ENCODE measurements at places on chromosomes 1 and 21.

- DNase-seq, result no peak
Observed at GRCh38 chr1:116993286-116993685, 8.3 kb upstream of the CD101 start.

GRCh38 chr1:41799723-41800122 is 119.0 kb downstream of the HIVEP3 start:
- DNase-seq, result no peak

DNA sequence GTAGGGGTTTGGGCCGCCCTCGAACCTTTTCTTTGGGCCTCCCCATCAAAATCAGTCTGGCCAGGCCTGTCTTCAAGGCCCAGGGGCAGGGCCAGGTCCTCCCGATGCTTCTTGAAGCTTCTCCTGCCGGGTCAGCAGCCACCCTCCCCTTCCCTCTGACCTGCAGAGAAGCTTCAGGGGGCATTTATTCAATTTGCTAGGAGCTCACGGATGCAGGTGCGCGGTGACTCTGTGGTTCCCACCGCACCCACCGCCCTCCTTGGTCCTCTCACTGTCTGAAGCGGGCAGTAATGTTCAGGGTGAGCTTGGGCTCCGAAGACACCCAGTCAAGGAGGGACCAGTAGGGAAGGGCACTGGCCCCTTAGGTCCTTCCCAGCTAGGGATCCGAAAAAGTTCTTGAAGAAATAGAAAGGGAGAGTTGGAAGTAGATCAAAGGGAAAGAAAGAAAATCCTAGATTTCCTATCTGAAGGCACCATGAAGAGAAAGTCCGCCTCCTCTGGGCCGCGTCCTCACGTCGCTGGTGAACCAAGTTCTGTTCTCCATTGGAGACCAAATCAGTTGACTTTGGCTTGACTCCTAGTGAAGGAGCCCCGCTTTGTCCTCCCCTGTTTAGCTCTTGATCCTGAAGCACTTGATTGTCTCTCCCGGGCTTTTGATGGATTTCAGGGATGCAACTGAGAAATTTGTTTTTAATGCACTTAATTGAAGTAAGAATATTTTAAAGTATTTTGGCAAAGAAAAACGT is 8.7 kb upstream of the RNU1-2 start:
- no peak for DNase-seq

DNA sequence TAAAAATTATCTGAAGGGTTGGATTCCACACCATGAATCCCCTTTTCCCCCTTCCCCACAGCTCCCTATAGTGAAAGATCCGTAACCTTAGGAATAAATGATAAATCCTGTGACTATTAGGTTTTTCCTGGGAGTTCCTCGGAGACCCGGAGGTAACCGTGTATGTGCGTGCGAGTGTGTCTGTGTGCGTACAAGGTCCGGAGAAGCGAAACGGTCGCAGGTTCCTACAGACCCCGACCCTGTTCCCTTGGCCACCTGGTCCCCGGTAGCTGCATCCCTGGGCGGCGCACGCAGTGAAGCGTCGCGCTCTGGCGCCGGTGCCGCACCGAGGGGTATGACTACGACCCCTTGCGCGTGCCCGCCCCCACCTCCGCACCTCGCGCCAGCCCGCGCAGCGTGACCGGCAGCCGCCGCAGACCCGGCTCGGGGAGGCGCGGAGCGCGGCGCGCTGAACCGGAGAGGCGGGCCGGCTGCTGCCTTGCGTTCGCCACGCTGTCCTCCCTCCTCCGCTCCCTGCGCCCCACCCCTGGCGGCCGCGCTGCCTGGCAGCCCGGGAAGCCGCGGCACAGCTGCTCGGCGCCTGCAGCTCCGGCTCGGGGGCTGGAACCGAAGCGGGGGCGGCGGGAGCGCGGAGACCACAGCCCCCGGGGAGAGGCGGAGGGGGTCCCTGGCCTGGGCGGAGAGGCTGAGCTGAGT is at the start of gene AK5:
TSS of gene AK5 (plus strand) at position 529 of the 696 bp plus-strand sequence. CDS start 295 bp downstream, outside the sequence.
- DNase-seq, result no peak

- peak; percentile 31 for DNase-seq
Observed at GRCh38 chr1:59879574-59879973, 47.0 kb downstream of the CYP2J2 start.

DNA sequence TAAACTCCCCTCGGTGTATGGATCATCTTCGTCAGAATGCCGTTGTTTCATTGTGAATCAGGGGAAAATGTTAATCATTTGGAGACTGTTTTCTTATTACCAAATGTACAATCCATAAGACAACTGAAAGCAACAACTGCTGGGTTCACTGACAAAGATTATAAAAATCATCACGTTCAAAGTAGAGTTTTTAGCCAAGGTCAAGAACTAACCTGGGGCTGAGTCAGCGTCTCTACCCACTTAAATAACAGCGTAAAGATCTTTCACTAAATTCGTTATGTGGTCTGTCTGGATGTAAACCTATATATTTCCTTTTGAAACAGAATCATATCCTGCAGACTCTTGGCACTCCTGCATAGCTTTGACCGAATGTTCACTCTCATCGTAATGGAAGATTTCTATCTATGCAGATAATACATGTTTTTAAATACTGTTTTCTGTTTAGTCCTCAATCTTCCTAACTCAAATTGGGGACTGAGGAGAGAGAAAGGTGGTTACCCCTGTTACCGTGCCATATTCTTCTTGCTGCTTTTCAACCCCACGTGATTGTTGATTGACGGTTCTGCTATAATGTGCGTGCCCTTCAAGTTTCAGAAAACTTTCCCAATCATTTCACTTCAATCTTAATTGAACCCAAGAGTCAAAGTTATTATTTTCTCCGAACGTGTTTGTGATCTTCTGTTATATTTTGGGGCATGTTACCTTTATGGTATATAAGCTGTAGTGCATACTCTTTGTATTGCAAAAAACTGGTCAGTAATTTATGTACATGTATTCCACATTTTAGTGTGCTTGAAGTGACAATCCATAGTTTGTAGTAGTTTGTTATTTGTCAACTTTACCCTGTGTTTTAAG is 15.6 kb upstream of the NCMAP start:
- DNase-seq, result no peak

DNA sequence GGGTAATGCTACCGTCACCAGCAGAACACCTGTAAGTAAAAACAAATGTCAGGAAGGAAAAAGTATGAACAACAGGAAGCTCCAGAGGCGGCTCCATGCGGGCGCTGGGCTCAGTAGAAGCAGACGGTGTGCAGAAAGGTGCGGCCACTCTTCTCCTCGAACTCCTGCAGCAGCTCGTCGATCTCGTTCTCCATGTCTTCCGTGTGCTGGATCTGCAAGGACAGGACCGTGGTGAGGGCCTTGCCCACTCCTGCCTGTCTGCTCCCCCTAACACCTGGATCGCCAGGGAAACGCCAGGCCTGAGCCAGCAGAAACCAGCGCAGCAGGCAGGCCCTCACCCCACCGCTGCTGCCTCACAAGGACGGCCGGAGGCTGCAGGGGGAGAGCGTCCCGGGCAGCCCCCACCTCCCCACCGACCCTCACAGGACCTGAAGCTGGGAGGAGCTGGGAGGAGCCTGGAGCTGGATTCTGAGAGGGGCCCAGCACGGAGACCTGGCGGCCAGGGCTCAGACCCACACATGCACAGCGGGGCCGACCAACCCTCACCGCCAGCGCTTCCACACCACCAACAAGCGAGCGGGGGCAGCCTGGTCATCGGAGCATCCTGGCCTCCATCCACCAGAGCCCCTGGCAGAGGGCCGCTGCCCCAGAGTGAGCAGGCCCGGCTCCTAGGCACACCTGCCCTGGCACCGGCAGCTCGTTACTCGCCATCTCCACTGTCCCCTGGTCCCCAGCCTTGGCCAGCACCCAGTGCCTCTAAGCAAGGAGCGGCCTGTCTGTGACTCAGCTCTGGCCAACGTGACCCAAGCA is 1.7 kb upstream of the TMEM240 start:
- DNase-seq, result no peak

GRCh38 chr1:209742409-209743144 is 13.3 kb upstream of the TRAF3IP3 start:
- DNase-seq, result no peak

GRCh38 chr1:226625326-226625725 is 76.8 kb downstream of the STUM start:
- DNase-seq, result no peak

GRCh38 chr21:42796327-42797062 is 82.8 kb downstream of the WDR4 start:
- no peak for DNase-seq

DNA sequence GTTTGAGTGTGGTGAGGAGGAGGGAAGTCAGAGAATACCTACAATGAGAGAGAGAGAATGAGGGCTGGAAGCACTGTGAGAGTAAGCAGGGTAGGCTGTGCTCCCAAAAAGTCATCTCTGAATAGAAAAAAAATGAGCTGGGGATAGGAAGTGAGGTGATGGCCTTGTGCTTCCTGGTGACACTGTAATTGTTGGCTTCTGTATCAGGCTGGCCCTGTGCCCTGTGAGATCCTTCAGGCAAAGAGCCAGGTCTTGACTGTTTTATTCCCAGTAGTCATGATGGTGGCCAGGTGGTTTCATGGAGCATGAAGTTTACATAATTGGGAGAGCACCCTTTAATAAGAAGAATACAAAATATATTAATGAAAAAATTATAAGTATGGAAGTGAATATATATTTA is 20.4 kb upstream of the SPATA6 start:
- no peak for DNase-seq

GRCh38 chr1:218752126-218752525 is 407.0 kb downstream of the TGFB2 start:
- DNase-seq, result no peak

All from G401 (cell line).